Activated naive CD4-positive, alpha-beta T cell (primary cell): ENCODE measurements at places on chromosomes 3 and 15.

GRCh38 chr15:38622304-38622703, 57.7 kb upstream of the RASGRP1 start:
- no peak for DNase-seq

GRCh38 chr3:27340534-27340933, 28.6 kb downstream of the NEK10 start:
- DNase-seq: no peak

DNA sequence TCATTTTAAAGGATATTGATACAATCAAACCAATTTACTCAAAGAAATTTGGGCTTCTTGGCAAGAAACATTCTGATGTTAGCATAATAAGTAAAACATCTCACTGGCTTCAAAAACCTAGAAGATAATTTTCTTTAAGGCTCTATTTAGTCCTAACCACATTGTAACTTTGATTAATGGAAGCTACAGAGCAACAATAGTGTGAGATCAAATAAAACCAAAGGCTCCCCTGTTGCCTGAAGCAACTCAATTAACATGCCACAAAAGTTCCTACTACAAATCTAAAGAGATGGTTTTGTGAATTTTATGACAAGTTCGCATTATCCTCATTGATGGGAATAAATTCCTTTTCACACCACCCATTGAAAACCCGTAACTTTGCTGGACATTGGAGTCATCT, 5.9 kb downstream of the DPH6 start:
- no peak for DNase-seq

GRCh38 chr3:99863588-99863987, 45.9 kb downstream of the CMSS1 start:
- no peak for DNase-seq

DNA sequence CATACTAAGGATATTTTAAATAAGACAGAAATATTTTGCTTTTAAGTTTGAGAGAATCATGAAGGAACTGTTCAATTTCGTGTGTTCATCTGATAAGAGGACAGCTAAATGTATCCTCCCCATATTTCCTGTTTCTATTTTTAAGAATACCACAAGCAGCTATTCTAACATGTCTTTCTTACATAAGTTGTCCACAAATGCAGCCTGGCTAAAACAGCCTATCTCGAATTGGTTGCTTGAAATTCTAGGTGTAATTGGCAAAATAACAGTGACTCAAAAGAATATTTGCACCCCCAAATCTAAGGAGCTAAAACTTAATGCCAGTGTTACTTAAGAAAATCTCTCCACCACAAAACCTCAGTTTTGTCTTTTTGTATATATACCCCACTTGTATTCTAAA, 35.0 kb downstream of the BTLA start:
- DNase-seq: no peak

DNA sequence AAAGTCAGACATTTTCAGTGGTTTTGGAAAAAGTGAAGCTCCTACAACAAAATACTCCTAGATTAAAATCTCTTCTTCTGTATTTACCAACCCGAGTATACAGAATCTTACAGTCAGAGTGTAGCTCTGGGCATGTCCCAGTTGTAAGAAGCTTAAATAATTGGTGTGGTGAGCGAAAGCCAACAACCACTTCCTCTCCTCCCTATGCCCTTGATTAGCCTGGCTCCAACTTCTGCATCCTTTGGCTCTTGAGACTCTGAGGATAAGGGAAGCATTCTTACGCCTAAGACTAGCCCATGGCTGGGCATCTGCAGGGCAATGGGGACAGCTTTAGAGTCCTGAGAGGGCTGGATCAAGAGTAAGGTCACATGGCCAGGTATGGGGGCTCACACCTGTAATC, 25.5 kb downstream of the RFT1 start:
- no peak for DNase-seq

DNA sequence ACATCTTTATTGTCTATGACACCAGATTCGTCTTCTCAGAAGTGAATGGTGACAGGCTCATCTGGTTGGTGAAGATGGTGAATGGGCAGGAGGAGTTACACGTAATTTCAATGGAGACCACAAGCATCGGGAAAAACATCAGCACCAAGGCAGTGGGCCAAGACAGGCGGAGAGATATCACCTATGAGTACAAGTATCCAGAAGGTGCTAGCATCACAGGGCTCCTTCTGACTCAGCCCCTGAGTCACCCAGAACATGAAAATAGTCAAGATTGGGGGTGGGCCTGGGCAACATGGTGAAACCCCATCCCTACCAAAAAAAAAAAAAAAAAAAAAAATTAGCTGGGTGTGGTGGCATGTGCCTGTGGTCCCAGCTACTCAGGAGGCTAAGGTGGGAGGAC, 32.6 kb downstream of the TGM4 start:
- DNase-seq: no peak
